ENCODE measurements at places on chromosomes 2 and 18.

DNA sequence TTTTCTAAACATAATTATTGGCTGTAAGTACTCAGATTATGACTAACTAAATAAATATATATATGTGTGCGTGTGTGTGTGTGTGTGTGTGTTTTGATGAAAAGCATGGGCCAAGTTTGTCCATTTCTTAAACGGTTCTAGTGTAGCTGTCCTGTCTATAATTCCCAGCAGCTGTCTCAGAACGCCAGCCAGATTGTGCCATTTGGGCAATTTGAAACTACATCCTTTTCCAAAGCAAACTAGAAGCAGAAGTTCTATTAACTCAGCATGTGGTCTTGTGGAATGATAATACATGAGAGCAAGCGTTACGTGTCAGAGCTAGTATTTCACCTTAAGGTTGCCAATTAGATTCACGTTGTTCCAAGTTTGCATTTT, 1.7 kb downstream of the ARHGAP28 start:
- DNase-seq = peak; percentile 38

DNA sequence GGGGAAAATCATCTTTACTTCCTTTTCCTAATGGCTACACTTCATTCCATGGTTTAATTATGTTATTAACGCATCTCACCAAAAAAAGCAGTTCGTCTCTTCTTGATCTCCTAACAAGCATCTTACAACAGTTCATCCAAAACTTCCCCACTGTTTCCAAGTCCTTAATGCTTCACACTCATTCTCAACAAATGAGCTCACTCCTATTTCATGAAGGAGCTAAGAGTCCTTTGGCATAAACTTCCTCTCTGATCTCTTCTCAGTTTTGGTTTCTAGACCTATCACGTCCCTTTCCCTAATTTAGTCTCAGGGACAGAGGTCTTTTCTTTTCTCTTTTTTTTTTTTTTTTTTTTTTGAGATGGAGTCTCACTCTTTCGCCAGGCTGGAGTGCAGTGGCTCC, 205.9 kb upstream of the SLC39A10 start:
- no peak for DNase-seq

DNA sequence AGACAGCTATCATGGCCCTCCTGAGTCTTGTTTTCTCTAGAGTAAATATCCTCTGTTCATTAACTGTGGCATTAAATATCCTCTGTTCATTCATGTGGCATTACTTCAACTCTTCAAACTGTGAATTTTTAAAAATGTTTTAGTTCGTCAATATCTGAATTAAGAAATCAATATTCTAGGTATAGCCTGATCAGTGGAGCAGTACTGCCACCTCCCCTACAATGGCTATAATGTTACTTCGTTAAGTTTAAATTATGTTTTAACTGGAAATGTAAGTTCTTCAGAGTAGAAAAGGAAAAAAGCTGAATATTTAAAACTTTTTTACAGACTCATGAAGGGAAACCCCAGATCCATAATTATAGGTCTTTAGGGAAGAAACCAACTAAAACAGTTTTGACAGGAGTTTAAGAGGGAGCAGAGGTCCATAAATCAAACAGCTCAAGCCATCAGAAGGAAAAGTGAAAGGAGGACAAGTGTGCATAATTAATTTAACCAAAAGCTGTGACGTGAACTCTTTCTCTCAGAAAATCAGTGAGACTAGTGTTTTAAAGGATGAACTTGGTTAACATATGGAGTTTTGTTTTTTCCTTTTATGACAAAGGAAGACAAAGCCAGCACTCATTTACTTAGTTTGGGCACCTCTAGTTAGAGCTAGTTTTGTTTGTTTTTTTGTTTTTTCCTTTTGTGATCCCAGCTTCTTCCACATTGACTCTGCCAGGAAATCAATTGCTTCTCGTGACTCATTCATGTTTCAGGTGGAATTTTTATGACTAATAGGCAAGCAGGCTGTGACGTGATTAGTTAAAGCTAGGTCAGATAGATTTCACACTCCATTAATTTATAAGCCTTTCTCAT, 44.9 kb downstream of the RBBP8 start:
- DNase-seq = peak; percentile 83

DNA sequence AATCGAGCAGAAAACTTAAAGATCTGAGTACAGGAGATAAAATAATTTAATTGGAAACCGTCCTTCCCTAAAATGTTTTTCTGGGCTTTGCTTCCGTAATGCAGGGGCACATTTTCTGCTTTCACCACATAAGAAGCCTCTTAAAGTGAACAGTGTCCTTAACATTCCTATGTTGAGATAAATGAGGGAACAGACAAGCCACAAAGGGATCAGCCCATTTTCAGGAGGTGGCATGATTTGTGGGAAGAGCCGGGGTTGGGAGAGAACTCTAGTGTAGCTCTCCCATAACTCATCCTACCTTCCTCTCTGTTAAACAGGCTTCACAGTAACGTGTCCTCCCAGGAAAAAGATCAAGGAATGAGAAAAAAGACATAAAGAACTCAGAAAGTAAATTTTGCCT, 56.9 kb upstream of the ACVR1C start:
- no peak for DNase-seq
